ENCODE measurements at places on chromosomes 5 and 9.

GRCh38 chr5:37926732-37927131 is 86.9 kb upstream of the GDNF start:
- DNase-seq = no peak

DNA sequence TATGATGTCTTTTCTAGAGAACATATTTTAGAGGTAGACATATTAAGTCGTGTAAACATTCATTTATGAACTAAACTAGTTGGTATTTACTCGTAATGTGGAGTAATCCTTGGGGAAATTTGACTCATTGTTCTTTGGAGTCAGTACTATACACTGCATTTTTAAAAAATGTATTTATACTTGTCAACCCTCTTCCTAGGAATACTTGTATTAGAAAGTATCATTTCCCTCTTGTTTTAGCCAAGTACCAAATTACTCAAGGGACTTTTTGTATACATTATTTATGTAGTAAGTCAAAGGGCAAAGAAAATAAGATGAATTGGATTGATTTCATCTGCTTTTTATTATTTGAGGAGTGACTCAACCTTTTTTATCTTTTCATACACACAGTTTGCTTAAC is 248.1 kb upstream of the IZUMO3 start:
- DNase-seq = no peak

DNA sequence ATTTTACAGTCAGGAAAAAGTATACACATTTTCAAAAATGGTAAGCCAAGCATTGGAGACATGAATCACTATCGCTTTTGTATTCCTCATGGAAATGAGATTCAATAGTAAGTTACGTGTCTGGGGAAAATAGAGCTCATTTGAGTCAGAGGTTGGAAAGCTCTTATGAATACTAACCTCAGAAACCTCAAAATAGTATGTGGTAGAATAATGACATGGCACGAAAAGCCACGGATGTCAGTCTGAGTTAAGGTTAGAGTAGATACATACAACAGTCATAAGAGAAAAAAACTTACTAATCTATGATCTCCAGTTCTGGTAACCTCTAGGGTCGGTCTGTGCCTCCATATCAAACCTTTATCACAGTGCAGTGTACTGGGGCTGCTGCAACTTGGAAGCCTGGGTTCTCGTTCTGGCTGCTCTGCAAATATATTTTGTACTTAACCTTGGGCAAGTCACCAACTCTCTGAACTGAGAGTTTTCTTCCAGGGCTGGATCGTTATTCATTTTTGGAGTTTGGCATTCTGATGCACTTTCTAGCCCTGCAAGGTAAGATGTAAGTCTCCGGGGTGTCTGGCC is 31.8 kb downstream of the MAP1B start:
- DNase-seq = no peak

GRCh38 chr5:80760680-80761079 is 105.9 kb upstream of the DHFR start:
- DNase-seq = no peak

GRCh38 chr5:44942524-44943001 is 133.8 kb downstream of the MRPS30 start:
- DNase-seq = no peak

- DNase-seq = no peak
These were observed 16.9 kb downstream of the ADAMTSL1 start for GRCh38 chr9:18490641-18491370.

Measured in CD4-positive, alpha-beta T cell treated with Interleukin-17A for 1 hour (primary cell).